ENCODE measurements at places on chromosomes 3 and 15.

DNA sequence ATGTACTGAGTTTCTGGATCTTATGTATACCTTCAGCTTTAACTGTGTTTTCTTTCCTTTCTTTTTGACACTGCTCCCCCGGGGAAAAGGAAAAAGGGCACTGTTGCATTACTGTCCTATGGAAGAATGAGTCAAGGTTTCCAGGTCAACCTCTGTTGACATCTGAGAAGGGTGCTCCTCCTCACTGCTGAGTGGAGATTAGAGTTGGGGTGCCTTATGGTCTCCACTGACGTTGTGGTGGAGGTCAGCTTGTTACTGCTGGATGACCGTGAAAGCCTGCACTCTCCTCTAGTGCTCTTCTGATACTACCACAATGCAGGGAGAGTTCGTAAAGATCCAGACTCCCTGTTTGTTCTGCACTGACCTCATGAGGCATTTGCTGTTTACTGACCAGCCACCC, 252.1 kb upstream of the GRM7 start:
- no peak for DNase-seq

- DNase-seq = no peak
Measured at GRCh38 chr3:69343875-69344274, 42.0 kb downstream of the FRMD4B start.

DNA sequence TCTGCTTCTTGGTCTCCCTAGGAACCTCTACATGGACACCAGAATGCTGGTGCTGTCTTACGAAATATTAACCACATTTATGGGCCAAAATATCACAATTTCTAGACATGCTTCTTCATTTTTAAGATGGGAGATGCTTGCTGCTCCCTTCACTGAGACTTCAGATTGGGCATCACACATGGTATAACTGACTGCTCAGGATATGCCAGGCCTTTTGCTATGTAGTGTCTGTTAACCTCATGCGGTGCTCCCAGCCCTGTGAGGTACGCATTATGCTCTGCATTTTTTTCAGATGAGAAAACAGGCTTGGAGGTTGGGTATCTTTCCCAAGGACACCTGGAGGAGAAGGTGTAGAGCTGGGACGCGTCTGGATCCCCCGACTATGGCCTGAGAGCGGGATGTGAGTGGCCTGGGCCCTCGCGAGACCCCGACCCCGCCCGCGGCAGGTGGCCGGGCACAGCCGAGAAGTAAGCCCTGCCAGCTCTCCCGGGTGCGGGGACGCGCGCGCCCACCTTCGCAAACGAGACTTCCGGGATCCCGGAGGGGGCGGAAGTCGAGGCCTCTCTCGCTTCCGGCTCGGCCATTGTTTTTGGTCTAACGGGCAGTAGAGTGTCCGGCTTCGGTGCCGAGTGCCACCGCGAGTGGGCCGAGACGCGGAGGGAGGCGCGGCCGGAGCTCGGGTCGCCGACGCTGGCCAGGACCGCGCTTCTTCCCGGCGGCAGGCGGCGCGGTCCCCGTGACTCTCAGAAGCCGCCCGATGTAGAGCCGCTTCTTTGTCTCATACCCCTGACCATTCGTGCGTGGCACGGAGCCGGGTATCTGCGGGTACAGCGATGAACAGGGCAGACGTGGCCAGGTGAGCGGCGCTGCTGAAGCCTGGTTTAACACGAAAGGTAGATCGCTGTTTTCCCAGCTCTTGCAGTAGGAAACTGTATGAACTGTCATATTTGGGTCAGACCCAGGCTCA, at the start of gene ZKSCAN7:
Gene ZKSCAN7 (plus strand): TSS at position 568 of the 967 bp plus-strand sequence. CDS start 1,855 bp downstream, outside the sequence.
- peak; percentile 80 for DNase-seq

- DNase-seq = no peak
Measured at GRCh38 chr3:69772152-69772867, 33.0 kb downstream of the MITF start.

GRCh38 chr15:101175401-101175800, 76.4 kb downstream of the CHSY1 start:
- DNase-seq = no peak

GRCh38 chr3:131928593-131928992, 106.2 kb downstream of the CPNE4 start:
- no peak for DNase-seq

DNA sequence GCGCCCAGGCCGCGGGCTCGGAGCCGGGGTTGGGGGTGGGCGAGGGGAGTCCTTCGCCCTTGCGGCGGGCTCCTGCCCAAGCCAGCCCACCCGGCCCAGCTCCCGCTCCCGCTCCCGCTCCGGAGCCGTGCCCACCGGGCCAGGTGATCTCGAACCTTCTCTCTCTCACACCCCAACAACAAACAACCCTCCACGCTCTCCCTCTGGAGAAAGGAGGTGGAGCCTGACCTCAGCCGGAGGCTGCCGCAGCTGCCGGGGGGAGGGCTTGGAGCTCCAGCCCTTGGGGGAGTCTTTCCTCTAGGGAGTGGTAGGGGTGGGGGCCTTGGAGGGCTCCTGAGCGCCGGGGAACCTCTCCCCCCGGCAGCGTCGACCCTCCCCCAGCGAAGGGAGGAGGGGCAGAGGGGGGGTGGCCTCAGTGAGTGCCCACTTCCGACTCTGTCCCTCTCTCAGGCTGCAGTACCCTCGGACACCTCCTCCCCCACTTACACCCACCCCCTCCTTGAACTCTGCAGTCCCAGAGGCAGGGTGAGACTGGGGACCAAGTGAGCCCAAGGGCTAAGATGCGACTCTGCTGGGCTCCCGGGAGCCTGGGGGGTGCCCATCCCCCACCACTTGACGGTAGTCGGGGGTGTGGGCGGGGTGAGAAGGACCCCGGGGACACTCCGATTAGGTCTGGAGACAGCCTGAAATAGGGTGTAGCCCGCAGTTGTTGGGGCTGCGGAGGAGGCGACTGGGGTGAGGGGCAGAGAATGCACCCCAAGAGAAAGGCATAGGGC, 4.4 kb upstream of the BAHD1 start:
- DNase-seq = no peak

DNA sequence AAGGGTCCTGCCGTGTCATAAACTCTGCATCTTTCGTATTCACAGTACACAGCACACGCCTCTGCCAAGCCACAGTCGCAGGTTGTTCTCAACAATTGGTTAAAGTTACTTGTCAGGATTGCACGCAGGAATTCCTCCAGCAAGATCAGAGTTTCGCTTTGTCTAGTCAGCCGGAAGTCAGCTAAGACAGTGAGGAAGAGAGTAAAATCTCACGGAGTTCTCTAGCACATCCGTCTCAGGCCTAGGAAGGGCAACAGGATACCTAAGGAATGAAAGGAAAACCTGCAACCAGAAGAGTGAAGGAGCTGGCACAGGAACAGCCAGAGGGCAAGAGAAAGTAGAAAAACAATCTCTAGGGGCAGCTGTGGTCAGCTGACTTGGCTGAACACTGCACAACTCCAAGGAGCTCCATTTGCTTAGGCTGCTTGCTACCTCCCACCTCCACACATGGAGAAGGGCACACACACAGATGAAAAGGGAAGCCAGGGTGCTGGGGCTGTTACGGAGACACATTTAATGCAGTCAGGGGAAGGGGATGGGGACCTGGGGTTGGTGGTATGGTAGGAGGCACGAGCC, 23.7 kb downstream of the RORA start:
- DNase-seq = no peak

DNA sequence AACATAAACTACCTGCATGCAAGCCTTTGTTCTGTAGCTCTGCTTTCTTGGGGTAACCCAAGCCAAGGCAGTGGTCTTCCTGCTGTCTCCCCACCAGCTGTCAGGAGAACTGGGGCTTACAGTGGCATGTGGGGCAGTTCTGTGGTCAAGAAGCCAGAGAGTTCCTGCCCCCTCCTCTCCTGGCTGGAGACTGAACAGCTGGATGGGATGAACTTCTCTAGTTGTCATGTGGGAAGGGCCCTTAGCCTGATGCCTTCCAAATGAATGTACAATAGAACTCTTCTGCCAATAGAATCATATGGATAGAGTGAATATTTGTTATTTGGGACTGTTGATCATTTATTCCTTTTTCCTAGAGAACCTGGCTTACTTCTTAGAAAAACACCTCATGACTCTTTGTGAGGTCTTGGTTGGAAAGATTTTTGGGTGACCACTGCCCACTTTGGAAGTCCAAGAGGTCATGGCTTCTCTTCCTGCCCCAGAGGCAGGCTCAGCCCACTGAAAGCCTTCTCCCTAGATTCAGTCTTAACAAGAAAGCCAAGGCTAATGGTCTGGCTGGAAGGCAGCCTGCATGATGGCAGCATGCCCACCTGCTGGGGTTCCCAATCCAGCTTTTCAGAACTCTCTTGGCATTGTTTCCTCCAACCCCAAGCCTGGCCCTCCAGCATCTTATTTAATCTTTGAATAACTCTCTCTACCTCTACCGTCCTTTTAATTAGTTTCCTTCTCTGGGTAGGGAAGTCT, 462.9 kb upstream of the PROK2 start:
- DNase-seq = no peak

GRCh38 chr3:73710340-73710739, 85.6 kb upstream of the PDZRN3 start:
- no peak for DNase-seq

DNA sequence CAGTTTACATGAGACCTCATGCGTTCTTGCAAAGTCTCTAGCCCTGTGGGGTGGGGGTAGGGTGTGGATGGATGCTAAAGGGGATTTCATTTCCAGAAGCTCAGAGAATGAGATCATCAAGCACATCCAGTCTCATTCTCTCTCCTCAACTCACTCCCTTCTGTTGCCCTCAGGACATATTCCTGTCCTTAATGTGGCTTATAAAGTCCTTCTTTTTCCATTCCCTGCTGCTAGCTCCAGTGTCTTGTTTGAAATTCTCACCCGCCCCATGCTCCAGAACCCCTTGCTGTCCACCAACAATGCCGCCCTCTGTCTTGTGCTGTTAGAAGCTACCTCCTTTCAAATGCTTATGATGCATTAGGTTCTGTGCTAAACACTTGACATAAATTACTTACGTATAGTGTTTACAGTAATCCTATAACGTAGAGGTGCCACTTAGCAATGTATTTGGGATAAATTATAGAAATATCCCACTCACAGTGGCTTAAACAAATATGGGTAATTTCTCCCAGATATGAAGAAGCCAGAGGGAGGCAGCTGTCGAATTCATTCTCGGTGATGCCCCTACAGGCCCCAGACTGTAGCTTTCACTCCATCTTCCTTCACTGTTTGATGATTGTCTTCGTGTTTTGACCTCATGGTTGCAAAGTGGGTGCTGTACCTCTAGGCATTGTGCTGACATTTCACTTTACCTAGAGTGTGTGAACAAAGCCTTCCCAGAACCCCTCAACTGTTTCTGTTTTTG, 273.1 kb upstream of the TBL1XR1 start:
- no peak for DNase-seq

GRCh38 chr3:31232055-31233025, 300.4 kb upstream of the STT3B start:
- DNase-seq = no peak

DNA sequence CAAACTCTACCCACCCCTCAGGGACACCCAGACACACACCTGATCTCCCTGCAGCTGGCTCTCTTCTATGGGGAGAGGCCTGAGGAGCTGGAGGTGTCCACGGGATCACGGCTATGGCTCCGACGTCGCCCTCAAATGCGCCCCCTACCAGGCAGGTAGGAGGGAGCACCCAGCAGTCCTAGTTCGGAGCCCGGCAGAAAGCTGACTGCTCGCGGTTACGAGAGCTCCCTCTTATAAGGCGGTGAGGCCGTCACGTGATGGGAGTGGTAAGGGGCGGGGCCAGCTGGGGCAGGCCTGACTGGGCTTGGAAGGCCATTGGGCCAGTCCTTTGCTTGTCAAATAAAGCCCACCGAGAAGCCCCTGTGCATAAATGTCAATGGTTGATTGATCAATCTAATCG, at the start of gene PRR20G:
Gene PRR20G (minus strand): TSS at position 207 of the 400 bp plus-strand sequence. CDS start 681 bp downstream, outside the sequence.
- no peak for DNase-seq

DNA sequence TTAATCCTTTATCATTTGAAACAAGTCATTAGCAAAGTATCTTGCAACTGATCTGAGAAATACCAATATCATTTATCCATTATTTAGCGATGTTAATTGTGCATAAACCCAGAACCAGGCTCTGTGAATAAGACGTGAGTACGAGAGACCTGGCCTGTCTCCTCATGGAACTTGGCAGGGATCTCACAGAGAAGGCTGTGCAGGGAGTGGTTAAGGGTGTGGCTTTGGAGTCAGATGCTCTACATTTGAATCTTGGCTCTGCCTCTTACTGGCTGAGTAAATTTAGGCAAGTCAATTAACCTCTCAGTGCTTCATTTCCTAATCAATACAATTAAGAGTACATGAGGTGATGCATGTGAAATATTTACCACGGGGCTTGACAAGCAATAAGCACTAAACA, 39.9 kb upstream of the TBL1XR1 start:
- no peak for DNase-seq

DNA sequence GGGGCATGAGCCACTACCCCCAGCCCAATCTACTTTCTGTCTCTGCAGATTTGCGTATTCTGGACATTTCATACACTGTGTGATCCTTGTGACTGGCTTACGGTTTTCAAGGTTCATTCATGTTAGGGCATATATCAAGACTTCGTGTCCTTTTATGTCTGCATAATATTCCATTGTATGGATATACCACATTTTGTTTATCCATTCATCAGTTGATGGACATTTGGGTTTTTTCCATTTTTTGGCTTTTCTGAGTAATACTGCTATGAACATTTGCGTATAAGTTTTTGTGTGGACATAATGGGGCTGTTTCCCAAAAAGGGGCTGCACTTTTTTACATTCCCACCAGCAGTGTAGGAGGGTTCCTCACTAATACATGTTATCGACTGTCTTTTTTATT, 106.6 kb downstream of the PDE8A start:
- DNase-seq = no peak

GRCh38 chr3:180808823-180809575, 103.5 kb upstream of the FXR1 start:
- no peak for DNase-seq

- DNase-seq = no peak
Measured at GRCh38 chr3:156252656-156253055, 132.3 kb downstream of the KCNAB1 start.

- no peak for DNase-seq
Measured at GRCh38 chr3:18723206-18723810, 298.2 kb upstream of the SATB1 start.

GRCh38 chr3:25144430-25144829, 283.6 kb upstream of the RARB start:
- DNase-seq = no peak

- no peak for DNase-seq
Measured at GRCh38 chr3:108221393-108221792, 831 bp downstream of the IFT57 start.

DNA sequence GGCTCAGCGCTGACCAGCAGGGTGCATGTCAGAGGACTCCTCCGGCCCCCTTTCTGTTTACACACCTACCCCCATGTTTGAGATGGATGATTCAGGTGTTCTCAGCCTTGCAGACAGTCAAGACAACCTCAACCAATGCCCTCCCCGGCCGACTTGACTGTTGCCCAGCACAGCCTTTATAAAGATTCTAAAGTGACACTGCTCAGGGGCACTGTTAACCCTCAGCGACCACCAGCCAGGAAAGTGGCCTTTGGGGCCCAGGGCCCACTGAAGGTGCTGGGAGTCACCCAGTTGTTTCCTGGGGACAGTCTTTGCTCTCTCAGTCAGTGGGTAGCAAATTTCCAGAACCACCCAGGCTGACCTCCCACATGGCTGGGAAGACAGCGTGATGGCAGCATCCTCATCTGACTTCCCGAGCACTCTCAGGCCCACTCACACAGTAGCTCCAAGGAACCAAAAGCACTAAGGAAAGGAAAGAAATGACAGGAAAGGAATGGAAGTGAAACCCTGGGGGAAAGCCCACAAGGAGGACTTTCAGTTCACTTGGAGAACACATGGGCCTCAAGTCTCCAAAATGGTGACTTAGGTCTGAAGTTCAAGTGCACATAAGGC, 128.4 kb downstream of the ASB7 start:
- no peak for DNase-seq

- DNase-seq = no peak
Measured at GRCh38 chr3:107589454-107589853, 66.7 kb downstream of the BBX start.

GRCh38 chr3:117669774-117670173, 960.2 kb downstream of the TUSC7 start:
- DNase-seq = no peak
